ENCODE measurements at places on chromosomes 6 and 20. TPM values are rescaled to one million over a fixed set of nuclear protein-coding genes. Genes with fewer than 3 reads are reported as not detected.

TNF gene
- 2.4 TPM for total RNA-seq

ERVFRD-1 gene
- total RNA-seq: 0.55 TPM

PPP1R3G gene
- total RNA-seq: 0.46 TPM

MYH7B gene
- total RNA-seq: 1.8 TPM

IL17F gene
- not detected for total RNA-seq

BFSP1 gene
- total RNA-seq: 2.7 TPM

VARS1 gene
- total RNA-seq: 53.0 TPM

ZNF337 gene
- total RNA-seq: 14.6 TPM

- no peak for DNase-seq
These were observed 1.4 kb downstream of the IL22RA2 start for GRCh38 chr6:137171824-137172733.

- DNase-seq: no peak
These were observed 173.8 kb upstream of the RAB32 start for GRCh38 chr6:146369866-146370265.

GRCh38 chr6:161009991-161010390 is 18.4 kb downstream of the MAP3K4 start:
- no peak for DNase-seq

DNA sequence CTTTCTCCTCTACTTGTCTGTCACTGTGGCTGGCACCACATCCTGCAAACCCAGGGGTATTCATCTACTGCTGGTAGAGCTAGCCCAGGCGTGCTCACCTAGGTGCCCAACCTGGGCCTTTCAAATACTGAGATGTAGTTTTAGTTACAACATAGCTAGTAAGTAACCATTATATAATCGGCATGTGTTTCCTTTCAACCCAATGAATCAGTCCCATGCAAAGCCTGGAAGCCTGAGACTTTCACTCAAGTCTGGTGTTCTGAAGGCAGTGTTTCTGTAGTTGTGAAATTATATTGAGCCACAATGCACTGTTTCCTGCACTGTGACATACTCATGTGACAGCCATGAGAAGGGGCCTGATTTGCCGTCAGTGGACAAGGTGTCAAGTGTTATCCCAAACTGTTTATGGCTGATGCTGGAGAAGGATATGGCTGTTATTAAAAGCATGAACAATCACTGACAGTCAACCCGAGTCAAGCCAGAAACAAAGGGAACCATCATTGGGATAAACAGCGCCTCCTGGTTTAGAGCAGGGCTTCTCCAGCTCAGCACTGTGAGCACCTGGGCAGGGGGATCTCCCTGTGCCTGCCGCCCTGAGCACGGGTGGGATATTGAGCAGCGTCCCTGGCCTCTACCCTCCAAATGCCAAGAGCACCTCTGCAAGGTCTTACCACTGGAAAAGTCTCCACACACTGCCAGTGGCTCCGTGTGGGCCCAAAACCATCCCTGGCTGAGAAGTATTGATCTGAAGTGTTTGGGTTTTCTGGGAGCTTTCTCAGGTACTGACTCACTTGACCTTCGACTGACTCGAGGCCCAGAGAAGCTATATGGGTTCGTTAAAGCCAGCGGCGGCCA is 1.6 kb downstream of the PSMA7 start:
- DNase-seq: no peak

GRCh38 chr6:166714187-166714510 is 87.1 kb upstream of the RPS6KA2 start:
- no peak for DNase-seq

- DNase-seq: no peak
These were observed 71.0 kb upstream of the SAMD3 start for GRCh38 chr6:130293800-130294199.
